ENCODE measurements at places on chromosomes 12 and 14. TPM values are rescaled to one million over a fixed set of nuclear protein-coding genes. Genes with fewer than 3 reads are reported as not detected.

The TMEM116 gene
- polyA plus RNA-seq, result 11.7 TPM

GRCh38 chr14:91164676-91165075 lies 50.8 kb downstream of the DGLUCY start:
- DNase-seq, result peak; percentile 23

- DNase-seq, result no peak
Measured at GRCh38 chr12:75528272-75528671, 16.9 kb upstream of the KRR1 start.

DNA sequence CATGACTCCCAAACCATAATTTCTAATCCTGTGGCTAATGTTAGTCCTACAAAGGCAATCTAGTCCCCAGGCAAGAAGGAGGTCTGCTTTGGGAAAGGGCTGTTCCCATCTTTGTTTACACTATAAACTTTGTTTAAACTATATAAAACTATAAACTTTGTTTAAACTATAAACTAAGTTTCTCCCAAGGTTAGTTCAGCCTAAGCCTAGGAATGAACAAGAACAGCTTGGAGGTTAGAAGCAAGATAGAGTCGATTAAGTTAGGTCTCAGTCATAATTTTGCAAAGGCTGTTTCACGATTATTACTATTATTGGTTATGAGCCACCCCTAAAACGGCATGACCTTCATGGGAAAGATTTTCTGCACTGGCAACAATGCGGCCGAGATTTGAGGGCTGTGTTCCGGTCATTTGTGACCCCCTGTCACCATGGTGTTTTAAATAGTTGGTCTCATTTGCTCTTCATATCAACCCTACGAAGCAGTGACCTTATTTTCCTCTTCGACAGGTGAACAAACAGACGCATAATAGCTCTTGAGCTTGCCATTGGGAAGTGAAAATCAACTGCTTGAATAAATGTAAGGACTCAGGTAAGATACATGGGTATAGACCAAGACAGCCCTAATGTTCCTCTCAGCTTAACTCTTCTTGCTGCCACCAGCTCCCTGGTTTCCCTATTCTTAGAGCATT lies 322.6 kb upstream of the TMEM132C start:
- DNase-seq, result no peak

- DNase-seq, result no peak
Measured at GRCh38 chr12:2057795-2058408, 5.1 kb downstream of the CACNA1C start.

Measured in GM23248 (cell line).